Calu3 (cell line): ENCODE measurements at places on chromosomes 7 and 10.
A peak's percentile ranks its signal among the peaks of the same experiment; 100 is the strongest.

- no peak for DNase-seq
Measured at GRCh38 chr7:145434811-145435210, 599.0 kb upstream of the TPK1 start.

GRCh38 chr10:113856563-113856962, 2.1 kb downstream of the NHLRC2 start:
- no peak for DNase-seq

DNA sequence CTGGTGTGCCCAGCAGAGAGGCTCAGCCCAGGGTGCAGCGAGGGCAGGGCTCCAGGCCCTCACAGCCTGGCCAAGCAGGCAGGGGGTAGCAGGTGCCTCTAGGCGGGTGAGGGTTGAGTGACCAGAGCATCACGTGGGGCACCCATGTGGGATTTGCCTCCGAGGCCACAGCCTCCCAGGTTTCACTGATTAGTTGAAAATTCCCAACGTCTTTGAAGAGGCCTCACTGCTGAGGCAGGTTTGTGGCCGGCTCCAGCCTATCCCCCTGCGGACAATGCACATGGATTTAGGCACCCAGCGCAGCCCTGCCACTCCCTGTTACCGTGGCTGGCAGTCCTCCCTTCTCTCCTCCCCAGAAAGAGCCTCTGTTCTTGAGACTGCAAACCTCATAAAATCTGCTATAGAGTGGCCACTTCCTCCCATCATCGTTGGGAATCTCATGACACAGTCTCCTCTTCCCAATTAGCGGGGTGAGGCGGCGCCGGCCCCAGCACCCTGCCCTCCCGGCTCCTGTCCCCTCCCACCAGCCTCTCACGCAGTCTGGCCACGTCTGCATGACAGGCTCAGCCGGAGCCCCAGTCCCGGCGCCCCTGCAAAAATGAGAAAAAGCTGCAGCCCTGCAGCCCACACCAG, 10.8 kb downstream of the MYL10 start:
- no peak for DNase-seq

DNA sequence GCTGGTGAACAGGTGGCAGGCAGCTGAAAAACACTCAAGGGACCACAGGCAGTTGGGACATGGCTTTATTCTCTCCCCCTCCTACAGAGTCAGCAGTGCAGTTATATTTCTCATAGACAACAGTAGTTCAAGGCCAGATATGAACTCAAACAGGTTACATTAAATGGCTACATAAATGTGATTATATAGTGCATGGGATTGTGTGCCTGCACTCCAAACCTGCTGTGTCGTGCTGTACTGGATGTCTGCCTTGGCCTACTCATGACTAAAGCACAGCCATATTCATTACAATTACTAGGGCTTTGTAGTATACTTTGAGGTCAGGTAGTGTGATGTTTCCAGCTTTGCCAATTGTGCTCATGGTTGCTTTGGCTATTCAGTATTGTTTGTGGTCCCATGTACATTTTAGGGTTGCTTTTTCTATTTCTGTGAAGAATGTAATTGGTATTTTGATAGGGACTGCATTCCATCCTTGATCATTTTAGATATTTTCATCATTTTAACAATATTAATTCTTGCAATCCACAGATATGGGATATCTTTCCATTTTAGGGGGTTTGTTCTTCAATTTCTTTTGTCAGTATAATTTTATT, 393.6 kb downstream of the CNTNAP2 start:
- DNase-seq, result no peak

- peak; percentile 84 for DNase-seq
Measured at GRCh38 chr7:14457568-14458453, 444.7 kb downstream of the DGKB start.

DNA sequence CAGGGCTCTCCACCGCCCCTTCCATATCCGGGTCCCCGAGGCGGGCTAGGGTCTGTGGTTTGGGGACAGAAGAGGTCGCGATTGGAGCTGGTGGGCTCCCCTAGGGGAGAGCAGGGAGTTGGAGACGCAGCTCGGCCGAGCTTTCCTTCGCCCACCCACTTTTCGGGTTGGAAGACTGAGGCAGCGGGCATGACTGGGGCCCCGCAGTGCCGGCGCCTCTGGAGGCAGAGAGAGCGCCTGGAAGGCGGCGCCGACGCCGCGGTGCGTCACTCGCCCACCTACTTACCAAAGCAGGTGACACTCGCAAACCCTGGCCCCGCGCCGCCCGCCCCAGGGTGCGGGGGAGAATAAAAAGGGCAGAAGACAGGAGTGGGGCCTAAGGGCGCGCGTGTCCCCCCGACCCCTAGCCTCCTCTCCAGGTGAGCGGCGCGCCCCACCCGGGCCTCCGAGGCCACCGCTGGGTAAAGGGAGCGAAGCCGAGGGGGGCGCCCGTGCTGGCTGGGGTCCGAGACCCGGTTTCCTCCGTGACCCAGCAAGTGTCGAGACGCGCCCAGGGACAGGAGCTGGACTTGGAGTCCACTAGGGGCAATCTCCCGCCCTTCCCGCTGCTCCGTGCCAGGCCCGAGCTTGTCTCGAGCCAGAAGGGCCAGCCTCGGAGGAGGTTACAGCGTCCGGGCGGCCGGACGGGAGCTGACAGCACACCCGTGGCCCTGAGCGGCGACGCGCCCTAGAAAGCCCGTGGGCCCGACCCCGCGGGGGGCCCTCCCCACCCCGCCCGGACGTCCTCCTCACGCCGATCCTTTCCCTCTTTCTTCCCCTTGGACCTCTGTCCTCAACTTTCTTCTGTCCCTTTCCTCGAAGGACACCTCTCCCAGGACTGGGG, 34.4 kb upstream of the GRID1 start:
- DNase-seq, result peak; percentile 47

DNA sequence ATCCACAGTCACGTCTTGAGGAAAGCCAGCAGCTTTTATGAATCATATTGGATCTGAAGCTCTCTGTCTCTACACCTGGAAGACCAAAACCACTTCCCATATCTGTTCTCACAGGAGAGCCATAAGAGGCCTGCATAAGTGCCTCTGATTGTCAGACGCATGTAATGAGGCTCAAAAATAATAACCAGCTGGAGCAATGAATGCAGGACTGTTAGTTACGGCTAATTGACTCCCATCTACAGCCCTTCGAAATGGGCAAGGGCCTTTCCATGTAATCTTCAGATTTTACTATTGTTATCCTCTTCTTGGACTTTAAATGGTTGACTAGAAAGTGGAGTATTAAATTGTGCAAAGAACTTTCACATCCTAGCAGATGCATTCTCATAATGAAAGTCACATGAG, 4.4 kb upstream of the SEMA3C start:
- DNase-seq, result no peak

- no peak for DNase-seq
Measured at GRCh38 chr7:151679071-151679708, 159.5 kb upstream of the RHEB start.

DNA sequence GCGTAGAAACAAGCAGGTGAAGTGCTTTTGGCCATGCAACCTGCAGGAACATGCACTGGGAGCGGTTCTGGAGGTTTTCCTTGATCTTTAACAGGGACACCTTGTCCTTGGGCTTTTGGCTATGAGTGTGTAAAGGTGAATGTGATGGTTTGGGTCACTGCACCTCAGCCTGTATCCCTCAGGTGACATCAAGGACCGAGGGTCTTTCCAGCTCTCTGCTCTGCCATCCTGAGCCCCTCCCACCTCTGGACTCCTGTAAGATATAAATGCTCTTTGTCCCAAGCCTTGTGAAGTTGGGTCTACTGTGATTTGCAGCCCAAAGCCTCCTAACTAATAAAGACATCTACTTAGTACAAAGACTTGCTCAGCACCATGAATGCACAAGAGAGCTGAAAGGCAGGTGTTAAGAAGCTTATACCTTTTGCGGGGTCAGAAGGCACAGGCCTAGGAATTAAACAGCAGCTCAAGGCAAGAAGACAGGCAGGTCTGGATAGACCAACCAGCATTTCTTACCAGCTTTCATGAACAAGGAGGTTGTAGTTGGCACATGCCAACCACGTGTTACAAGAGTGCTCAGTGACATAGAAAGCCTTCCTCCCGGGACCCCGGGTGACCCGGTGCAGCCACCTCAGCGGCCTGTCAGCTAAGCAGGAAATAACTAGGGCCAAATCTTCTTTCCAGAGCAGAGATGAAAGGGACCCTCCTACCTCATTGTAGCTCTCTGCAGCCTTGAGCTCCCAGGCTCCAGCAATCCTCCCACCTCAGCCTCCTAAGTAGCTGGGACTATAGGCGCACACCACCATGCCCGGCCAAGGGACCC, 89.9 kb downstream of the CARD11 start:
- no peak for DNase-seq

GRCh38 chr10:12484941-12485805, 135.8 kb downstream of the CAMK1D start:
- DNase-seq, result peak; percentile 38

DNA sequence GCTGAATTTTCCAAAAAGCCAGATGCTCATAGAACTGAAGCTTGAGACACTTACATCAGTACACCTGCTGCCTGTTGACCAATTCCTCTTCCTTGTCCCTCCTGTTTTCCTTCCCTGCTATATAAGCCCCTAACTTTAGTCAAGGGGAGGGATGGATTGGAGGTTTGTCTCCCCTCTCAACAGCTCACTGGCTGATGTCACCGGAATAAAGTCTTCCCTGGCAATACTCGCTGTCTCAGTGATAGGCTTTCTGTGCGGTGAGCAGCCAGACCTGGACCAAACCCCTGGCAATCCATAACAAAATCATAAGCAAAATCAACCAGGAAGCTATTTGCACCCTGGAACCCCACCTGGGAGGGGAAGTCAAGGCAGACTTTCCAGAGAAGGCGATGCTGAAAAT, 929 bp upstream of the IRF5 start:
- no peak for DNase-seq

DNA sequence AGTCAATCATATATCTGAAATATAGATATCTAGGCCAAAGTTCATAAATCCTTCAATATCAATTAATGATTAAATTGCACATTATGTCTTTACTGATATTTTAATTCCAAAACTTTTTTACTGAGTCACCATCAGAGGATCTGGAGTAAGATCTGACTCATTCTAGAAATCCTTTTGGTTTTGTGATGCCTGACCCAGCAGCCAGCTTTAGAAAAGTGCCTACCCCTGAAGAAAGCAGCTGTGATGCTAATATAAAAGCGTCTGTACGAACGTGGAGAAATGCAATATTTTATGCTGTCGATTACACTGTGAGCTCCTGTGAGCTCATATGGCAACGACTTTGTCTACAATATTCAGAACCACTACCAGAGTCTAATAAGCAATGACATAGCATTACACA, 142.5 kb upstream of the LRRTM3 start:
- DNase-seq, result no peak

DNA sequence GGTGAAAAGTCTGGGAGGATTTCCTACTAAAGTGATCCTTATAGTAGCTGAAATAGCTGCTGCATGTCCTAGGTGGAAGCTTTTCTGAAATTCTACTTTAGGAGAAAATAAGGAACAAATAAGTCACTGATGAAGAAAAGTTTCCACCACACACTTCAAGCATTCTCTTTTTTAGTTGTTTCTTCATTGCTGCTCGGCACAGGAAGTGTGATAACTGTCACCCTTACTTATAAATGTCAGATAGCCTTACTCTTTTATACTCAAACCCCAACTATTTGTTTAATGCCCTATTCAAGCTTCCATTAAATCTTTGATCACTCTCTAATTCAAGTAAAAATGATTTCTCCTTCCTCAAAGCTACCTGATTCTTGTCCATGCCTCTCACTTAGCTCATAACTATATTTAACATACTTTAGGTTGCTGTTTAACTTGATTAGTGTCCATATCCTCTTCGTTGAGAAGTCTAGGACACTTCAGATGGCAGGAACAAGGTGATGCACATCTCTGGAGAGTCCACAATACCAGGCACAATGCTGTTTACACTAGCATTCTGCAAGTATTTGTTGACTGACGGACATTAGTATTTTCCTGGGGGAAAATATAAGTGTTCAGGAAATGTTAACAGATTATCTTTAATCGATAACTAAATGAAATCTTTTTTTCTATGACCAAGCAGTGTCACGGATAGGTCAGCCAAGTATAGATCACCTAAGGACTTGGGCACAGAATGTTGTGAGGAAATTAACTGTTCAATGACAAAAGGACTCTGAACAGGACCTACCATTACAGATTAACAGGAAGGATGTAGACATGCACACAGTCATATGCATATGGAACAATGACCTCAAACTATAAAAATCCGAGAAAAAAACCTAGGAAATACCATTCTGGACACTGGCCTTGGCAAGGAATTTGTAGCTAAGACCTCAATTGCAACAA, 67.4 kb downstream of the ZNF438 start:
- no peak for DNase-seq

- DNase-seq, result no peak
Measured at GRCh38 chr10:76554033-76554408, 1083.6 kb downstream of the KCNMA1 start.

GRCh38 chr7:26156451-26157420, 4.7 kb downstream of the NFE2L3 start:
- peak; percentile 77 for DNase-seq

- DNase-seq, result no peak
Measured at GRCh38 chr10:133471300-133472109, 17.8 kb downstream of the SCART1 start.

GRCh38 chr10:24207341-24207740, 1.6 kb upstream of the KIAA1217 start:
- peak; percentile 7 for DNase-seq

- peak; percentile 72 for DNase-seq
Measured at GRCh38 chr10:34815185-34816084, at the start of gene PARD3. Gene PARD3 (minus strand): TSS chr10:34815296. CDS start chr10:34814995, 301 bp downstream.

GRCh38 chr10:61066661-61067344, 122.8 kb upstream of the RHOBTB1 start:
- DNase-seq, result no peak

GRCh38 chr7:110914263-110914662, 176.7 kb upstream of the LRRN3 start:
- no peak for DNase-seq

DNA sequence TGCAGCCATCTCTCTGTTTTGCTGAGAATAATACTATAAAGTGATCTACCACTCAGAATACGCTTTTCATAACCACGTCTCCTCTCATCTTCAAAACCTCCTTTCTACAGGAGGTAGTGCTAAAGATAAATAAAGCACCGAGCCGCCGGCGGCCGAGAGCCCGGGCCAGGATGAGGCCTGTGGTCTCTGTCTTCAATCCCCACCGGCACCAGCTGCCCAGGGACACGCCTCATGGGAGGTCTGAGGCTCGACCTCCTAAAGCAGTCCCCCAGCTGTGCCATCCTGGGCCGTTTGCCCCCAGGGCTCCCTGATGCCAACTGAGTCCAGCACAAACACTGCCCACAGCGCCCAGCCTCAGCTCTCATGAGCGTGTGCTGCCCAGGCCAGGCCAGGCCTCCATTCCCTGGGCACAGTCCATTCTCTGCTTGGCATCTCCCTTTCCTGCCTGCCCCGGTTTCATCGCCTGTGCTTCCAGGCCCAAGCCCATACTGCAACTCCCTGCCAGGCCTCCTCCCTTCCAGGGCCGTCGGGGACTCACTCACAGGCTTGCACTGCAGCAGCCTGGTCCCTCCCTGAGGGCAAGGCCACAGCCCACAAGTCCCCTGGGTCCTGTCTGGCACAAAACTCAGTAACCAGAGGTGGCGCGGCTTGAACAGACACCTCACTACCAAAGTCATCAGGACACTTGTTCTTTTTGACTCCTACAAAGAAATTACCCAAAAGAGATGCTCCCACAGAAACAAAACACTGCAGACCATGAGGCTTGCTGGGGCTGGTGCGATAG, 2.5 kb downstream of the INTS1 start:
- no peak for DNase-seq

GRCh38 chr7:50416527-50417182, 33.5 kb downstream of the FIGNL1 start:
- no peak for DNase-seq
